OCI-M1 (cell line): ENCODE measurements at places on chromosomes 1 and 21.

DNA sequence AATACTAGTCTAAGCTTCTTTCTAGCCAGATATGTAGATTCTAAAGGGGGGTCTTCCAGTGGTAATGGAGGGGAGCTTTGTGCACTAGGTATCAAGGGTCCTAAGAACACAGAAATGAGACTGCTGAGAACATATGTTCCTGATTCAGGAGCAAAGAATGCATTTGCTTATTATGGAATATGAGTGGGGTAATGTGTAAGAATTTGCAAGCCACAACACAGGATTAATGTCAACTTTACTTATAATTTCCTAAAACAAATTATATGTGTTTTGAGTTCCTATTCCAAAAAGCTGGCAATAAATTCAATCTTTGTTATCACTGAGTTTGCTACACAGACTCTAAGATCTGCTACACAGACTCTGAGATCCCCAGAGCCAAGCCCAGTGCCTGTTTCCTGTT is 357.0 kb upstream of the PTBP2 start:
- peak; percentile 9 for DNase-seq

- no peak for DNase-seq
These were observed 5.8 kb upstream of the C1orf159 start for GRCh38 chr1:1121611-1122077.

DNA sequence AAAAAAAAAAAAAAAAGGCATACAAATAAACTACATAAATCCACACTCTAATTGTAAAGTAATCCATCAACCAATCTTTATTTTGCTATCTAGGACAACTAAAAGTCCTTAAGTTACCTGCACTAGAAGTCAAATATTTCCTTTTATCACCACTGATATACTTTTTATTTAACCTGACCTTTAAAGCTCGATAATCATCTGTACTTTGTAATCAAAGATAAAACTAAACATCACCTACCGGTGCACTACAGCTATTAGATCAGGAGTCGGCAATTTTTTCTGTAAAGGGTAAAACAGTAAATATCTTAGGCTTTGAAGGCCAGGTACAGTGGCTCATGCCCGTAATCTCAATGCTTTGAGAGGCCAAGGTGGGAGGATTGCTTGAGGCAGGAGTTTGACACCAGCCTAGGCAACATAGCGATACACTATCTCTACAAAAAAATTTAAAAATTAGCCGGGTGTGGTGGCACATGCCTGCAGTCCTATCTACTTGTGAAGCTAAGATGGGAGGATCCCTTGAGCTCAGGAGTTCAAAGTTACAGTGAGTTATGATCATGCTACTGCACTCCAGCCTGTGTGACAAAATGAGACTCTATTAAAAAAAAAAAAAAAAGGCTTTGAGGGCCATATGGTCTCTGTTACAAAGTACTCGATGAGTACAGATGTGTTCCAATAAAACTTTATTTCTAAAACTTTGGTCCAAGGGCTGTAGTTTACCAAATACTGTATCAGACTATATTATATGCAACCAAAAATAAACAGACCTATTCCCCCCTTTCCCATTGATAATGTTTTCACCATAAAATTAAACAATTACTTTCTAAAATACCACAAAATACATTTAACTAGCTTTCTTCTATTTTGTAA is 47.1 kb downstream of the TESK2 start:
- DNase-seq: no peak

- DNase-seq: no peak
These were observed 22.7 kb upstream of the ACTL8 start for GRCh38 chr1:17732475-17732874.

- peak; percentile 73 for DNase-seq
These were observed 80.5 kb downstream of the FNBP1L start for GRCh38 chr1:93528412-93528811.
